NCI-H524 treated with DMSO at 0.1 percent for 48 hours (cell line): ENCODE measurements at places on chromosomes 3 and 15.
A peak's percentile ranks its signal among the peaks of the same experiment; 100 is the strongest.

DNA sequence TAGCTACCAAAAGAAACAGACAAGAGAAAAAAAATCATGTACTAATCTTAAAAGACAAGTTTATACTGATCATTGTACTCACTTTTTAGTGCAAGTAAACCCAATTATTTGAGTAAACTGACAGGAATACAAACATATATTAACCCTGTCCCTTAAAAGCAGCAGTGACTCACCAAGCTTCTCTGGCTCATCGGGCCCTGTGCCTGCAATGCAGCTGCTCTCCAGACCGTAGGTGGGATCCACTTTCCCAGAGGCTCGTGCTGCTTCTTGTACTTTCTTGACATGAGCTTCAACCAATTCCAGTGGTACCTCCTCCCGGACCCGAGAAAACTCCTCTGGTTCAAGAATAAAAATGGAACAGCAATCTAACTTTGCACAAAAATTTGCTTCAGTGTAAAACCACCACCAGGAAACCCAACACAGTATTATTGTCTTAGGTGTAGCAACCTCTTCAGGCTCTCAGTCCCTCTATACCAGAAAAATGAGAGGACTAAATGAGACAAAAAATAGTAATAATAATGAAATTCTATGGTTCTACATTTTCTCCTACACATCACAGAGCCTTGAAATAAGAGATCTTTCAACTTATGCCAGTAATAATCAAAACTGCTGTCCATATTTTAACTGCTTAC lies 82.6 kb upstream of the CSPG5 start:
- DNase-seq = no peak

GRCh38 chr3:2880218-2880756 lies 229.9 kb downstream of the IL5RA start:
- DNase-seq = no peak

GRCh38 chr15:100885811-100886210 lies 6.2 kb downstream of the ALDH1A3 start:
- DNase-seq = no peak

GRCh38 chr15:101617390-101617965 lies 34.7 kb downstream of the TM2D3 start:
- no peak for DNase-seq

DNA sequence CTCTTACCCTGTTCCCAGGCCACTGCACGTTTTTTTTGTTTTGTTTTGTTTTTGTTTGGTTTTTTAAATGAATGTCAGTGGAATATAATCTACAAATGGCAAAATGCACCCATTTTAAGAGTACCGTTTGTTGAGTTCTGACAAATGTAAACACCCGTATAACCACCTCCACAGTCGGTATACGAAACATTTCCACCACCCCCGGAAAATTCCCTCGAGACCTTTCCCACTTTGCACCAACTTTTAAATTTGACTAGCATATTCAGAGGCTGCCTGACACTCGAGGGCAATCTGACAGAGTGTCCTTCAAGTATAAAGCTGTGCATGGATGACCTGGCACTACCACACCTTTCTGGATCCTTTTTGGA lies 613 bp upstream of the ARHGEF3 start:
- DNase-seq = no peak

- DNase-seq = no peak
Observed at GRCh38 chr3:36814066-36814717, 49.8 kb upstream of the DCLK3 start.

DNA sequence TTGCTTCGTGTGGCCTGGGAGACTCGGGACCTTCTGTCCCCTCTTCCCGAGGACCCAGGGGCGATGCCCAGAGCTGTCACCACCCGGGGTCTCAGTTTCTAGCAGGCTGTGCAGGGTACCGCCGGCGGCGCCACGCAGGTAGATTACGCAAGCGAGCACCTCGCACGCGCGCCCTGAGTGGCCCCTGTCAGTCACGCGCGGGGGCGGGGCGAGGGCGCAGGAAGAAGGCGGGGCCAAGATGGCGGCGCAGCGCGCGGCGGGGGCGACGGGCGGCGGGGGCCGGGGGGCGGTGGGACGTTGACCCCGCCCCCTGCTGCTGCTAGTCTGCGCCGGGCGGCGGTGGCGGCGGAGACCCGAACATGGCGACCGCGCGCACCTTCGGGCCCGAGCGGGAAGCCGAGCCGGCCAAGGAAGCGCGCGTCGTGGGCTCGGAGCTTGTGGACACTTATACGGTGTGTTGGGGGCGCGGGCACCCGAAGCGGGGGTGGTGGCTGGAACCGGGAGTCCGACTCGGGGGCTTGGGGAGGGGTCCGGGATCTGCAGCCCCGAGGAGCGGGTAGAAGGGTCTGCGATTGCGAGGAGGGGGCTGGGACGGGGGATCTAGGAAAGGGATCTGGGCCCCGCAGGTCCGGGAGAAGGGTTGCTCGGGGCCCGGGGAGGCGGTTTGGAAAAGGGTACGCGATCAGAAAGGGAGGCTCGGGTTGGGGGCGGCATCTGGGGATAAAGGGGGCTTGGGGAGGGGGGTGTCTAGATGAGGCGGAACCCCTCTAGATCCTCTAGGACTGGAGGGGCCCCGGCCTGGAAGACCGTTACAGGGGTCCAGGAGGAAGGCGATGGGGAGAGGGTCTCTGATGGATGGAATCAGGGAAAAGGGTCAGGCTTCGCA lies at the start of gene NISCH:
Gene NISCH, plus strand, starts transcription at position 322 of the 886 bp plus-strand sequence. Its CDS starts 38 bp downstream, at position 360.
- peak; percentile 17 for DNase-seq

GRCh38 chr3:57079474-57079831 lies 19.0 kb downstream of the SPATA12 start:
- DNase-seq = no peak

DNA sequence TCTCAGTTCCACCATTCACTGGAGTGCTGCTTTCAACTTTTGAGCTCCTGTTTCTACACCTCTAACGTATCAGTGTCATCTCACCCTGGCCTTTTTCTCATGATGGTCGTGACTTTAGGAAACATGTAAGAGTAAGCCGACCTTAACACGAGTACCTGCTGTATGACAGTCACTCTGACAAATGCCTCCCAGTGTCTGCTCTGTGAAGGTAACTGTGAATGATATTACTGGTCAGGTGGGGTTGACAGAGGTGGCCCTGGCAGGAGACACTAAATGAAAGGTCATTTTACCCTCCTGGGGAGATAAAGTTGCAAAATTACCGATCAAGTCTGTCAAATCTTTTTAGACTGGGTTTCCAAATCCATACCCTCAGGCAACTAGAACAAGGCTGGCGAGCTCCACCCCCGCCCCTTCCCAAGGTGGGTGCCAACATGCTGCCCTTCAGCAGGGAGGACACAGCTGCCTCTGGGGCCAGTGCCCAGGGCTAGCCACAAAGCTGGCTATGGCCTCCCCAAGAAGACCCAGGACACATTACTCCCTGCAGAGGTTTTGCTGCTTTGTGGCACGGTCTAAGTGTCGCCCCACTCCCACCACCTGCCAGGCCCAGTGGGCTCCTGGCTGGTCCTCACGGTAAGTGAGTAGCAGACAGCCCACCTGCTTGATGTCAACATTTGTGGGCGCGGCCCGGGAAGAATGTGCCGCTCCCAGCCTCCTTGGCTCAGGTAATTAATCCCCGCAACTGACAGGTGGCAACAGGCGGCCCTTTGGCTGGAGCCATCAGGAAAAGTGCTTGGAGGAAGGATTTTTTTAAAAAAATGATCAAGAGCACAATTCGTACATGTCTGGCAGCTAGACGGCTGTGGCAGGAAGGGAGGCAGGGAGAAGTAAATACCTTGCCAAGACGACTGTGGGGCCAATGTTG lies 211.8 kb downstream of the TP63 start:
- no peak for DNase-seq

- DNase-seq = no peak
Observed at GRCh38 chr3:141052201-141053069, 1.3 kb downstream of the SPSB4 start.

- no peak for DNase-seq
Observed at GRCh38 chr3:115518100-115518852, 105.0 kb upstream of the GAP43 start.
